ENCODE measurements at places on chromosomes 5 and 9.

DNA sequence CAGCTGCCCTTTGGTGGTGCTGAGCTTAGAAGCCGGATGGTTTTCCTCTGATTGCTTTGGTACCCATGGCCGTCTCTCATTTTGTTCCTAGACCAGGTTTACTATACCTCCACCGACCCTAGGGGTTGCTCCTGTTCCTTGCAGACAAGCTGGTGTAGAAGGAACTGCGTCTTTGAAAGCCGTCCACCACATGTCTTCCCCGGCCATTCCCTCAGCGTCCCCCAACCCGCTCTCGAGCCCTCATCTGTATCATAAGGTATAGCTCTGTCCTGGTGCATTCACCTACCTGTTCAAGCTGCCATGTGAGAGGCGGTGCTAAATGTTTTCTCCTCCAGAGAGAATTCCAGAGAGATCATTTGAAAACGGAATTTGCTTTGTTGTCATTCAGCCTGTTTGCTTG, 39.5 kb downstream of the TENT4A start:
- DNase-seq = no peak

GRCh38 chr5:153569036-153569435, 78.6 kb downstream of the GRIA1 start:
- DNase-seq = no peak

DNA sequence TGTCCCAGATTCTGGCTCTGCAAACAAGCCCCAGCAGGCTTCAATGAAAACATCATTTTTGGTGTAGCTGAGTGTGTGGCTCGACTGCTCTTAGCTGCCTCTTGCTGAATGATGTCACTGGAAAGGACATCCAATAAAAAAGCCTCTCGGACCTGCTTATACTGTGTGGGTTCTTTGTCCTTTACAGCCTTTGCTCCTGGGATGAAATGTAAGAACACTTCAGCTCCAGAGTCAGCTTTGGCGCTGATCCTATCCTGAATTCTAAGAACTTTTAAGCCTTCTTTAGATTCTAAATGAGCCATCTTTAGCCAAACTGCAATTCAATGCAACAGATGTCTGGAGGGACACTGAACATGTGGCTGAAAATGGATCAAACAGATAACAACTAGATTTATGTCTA, 404.6 kb upstream of the C9orf72 start:
- DNase-seq = no peak

GRCh38 chr9:129109537-129109903, 1.1 kb downstream of the CRAT start:
- DNase-seq = no peak

DNA sequence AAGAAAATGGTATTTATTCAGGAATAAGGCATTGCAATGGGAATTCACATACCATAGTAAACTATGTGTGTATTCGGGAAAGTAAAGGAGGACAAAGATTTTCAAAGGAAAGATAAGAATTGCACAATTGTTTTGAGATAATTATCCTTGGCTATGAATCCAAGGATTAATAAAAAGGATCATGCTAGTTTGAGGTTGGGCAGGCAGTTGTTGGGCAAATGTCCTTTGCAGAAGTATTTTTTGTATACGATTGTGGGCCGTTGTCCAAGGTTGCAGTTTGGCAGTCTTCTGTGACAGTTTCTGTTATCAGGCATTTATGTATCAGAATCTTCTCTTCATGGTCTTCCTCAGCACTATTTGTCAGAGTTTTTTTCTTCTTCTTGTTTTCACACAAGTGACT, 10.6 kb upstream of the UBAP2 start:
- DNase-seq = no peak

DNA sequence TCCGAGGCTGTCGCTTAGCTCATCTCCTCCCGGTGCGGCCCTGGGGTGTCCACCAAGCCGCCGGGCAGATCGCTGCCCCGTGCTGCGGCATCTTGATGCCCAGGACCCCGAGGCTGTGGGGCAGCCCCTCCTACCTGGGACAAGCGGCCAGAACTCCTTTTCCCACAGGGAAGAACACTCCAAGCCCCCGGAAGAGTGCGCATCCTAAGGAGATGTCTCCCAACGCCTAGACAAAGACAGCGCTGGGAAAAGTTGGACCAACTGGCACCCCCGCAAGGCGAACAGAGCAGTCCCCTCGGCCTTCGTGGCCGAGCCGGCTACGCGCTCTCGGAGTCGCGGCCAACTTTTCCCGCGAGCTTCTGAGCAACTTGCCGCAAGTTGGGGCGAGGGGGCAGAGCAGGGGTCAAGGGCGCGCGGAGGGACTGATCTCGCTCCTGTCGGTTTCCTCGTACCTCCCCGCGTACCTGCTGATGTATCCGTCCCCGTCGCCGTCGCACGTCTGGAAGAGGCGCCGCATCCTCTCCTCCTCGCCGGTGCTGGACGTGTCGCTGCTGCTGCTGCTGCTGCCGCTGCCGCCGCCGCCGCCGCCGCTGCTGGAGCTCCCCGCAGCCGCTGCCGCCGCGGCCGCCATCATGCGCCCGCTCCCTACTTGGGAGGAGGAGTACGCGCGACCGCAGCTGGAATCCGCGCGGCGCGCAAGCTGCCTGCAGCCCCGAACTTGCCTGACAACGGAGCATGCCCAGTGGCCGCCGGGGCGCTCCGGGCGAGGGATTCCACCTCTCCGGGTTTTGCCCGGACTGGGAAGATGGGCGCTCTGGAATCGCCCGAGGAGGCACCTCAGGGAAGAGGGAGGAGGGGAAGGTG, at the start of gene MCC:
Gene MCC (minus strand): TSS at position 673 of the 864 bp plus-strand sequence.
- peak; percentile 80 for DNase-seq

DNA sequence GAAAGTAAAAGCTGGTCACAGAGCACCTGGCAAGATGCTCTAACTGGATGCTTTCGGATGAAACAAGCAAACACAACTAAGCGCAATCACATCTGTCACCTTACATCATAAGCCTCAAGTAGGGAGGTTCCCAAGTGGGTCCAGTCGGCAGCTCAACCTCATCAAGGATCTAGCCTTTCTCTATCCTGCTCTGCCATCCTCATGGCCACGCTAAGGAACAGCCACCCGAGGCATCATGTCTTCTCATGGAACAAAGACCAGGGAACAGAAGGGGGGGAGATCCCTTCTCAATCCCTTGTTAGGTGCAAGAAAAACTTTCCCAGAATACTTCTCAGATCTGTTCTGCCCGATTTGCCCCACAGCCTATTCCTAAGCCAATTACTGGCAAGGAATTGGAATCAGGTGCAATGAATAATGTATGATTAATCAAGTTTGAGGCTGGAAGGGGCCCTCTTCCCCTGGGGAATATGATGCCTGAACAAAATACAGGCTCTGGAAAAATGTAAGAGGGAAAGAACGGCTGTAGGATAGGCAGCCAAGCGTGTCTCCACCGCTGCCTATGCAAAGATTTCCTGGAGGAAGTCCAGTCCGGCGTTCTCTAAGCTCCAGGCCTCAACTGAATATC, 1.3 kb upstream of the HABP4 start:
- no peak for DNase-seq

- no peak for DNase-seq
Observed at GRCh38 chr5:107285772-107286171, 385.0 kb downstream of the EFNA5 start.

GRCh38 chr5:175381130-175381529, 62.9 kb downstream of the DRD1 start:
- no peak for DNase-seq

DNA sequence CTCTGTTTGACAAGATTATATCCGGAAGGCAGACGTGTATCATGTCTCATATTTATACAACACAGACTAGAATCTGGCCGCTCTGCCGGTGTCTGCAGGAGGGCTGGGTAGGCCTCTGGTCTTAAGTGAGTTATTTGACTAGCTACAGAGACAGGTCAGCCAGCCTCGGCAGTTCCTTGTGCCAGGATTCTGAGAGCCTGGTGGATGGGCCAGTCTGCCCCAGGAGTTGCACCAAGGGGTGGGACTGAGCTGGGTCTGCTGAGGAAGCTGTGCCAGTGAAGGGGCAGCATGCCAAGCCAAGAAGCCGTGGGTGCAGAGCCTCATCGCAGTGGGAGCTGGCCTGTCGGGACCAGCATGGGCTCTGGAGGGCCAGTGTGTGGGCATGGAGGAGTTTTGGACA, 7.1 kb downstream of the SNX18 start:
- DNase-seq = no peak

GRCh38 chr5:55231919-55232270, 1.5 kb downstream of the CCNO start:
- no peak for DNase-seq

DNA sequence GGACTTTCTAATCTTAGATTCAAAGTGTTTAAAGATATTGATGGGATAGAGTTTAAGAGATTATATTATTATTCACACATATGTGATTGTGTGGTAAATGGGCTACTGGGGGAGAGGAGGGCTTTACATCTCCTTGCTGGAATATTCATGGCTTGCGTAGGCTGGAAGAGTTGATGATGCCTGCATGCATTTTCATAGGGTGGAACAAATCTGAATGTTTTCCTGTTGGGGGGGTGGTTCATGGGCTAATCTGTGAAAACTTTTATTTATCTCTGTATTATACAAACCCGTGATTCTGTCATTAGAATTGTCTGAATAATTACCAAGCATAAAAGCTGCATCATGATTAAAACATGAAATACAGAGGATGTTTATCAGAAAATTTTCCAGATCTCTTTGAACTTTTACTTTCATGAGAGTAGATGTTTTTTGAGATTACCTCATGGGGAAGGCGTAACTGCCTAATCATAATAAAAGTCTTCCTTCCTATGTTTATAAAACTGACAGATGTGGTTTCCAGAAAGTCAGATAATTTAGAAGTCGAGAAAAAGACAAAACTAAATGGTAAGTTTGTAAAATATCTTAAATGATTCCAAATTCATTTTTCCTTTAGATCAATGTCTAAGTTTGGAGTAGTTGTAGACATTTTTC, 1185.4 kb upstream of the SEMA6A start:
- no peak for DNase-seq

GRCh38 chr9:111825468-111826145, 30.9 kb upstream of the SHOC1 start:
- no peak for DNase-seq
